ENCODE measurements at places on chromosomes 6 and 20. TPM values are rescaled to one million over a fixed set of nuclear protein-coding genes. Genes with fewer than 3 reads are reported as not detected.

BICRAL gene
- 5.8 TPM for polyA plus RNA-seq

PIM1 gene
- polyA plus RNA-seq: 37.5 TPM

CCN6 gene
- polyA plus RNA-seq: not detected

ANKEF1 gene
- polyA plus RNA-seq: 0.78 TPM

RNF144B gene
- 0.35 TPM for polyA plus RNA-seq

- DNase-seq: no peak
These were observed 151.4 kb downstream of the ID4 start for GRCh38 chr6:19988555-19988954.

DNA sequence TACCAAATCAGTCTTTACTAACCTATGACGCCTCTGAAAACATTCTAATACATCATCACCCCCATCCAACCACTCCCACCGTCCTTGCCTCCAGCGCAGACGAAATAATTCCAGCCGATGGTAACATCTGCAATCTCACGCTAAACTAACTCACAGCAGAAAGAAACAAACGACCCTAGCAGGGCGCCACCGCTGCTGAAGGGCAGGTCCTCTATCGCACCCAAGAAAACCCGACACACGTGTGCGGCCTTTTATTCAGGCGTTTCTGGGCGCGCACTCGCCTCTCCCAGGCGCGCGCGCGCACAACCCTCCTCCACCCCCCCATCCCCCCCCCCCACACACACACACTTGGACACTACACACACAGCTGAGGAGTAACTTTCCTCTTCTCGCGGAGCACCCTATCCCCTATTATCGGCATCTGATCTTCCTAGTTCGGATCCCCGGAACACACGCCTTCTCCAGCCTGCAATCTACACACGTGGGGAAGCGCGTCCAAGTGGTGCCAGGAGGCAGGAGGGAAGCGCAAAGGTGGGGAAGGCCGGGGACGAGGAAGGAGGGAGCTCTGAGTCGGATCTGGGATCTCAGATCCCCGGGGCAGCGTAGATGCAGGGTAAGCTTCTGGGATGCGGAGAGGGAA, 1.4 kb downstream of the GFOD1 start:
- DNase-seq: no peak

- DNase-seq: peak; percentile 46
These were observed 29.9 kb upstream of the PREP start for GRCh38 chr6:105432797-105433196.

DNA sequence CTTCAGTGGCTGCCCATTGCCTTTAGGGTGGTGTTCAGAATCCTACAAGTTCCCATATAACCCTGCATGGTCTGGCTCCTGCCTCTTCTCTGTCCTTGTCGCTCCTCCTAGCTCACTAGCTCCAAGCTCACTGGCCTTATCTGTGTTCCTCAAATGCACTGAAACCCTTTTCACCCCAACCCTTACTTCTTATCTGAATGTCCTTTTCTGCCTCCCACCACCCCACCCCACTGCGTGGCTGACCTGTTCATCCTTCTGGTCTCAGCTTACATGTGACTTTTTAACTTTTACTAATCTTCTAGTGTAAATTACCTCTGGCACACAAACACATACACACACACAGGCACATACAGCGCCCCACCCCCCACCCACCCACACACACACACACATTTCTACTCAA, 41.0 kb upstream of the GLP1R start:
- no peak for DNase-seq

DNA sequence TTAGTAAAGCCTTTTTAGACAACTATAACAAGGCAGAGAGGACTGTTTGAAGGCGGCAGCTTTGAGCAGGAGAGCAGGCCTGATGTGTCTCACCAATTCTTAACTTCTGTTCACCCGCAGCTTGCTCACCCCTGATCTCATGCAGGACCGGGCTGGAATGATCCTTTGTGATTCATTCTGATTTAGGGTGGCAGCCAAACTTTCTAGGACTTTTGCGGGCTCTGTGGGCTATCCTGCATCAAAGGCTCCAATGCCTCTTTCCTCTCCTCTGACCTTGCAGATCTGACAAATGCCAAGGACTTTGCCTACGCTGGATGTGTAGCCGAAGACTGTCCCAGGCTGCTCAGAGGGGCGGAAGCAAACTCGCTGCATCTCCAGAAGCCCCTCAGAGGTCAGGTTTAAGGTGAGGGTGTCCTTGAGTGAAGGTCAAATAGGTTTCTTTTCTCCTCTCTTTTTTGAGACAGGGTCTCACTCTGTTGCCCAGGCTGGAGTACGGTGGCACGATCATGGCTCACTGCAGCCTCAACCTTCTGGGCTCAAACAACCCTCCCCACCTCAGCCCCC, 72.3 kb downstream of the VEGFA start:
- DNase-seq: no peak

- DNase-seq: no peak
These were observed at the start of gene GPR31 for GRCh38 chr6:167157863-167158262. Gene GPR31, minus strand, starts transcription at chr6:167157980. Its CDS starts 149 bp downstream, at chr6:167157831.

- no peak for DNase-seq
These were observed 19.3 kb upstream of the SLCO4A1 start for GRCh38 chr20:62622877-62623487.

DNA sequence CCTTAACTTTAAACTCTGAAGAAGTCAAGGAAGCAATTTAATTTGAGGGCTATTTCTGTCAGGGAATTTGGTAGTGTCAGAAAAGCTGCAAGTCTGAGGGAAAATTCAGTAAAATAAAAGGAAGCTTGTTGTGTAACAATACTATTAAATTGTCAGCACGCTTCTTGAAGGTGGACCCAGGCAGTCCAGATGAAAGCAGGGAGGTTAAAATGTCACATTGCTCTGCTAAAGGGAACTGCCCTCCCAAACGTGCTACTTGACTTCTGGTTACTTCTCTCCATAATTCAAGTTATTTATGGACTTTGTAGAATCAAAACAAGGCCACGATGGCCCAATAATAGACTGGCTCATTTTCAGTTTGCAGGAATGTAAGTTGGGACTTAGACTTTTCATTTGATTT, 28.2 kb upstream of the ARMC2 start:
- DNase-seq: no peak

DNA sequence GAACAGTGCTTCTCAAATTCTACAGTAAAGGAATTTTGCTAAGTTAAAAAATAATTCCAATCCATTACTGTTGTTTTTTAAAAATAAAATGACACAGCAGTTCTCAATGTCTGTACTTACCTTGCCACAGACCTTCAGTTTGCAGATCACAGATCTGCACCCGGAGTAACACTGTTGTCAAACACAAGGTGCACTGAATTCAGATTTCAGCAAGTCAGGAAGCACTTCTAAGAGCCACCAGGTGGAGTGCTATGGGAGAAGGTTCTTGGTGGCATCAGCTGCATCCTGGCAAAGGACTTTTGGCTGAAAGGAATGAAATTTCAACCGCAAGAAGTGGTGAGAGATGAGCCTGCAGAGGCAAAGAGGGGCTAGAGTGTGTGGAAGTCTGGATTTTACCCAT, 17.4 kb downstream of the RSPH4A start:
- no peak for DNase-seq

GRCh38 chr20:44720621-44720996, 5.4 kb downstream of the CCN5 start:
- DNase-seq: no peak

- DNase-seq: no peak
These were observed 203.1 kb downstream of the UBE3D start for GRCh38 chr6:82862543-82862942.

DNA sequence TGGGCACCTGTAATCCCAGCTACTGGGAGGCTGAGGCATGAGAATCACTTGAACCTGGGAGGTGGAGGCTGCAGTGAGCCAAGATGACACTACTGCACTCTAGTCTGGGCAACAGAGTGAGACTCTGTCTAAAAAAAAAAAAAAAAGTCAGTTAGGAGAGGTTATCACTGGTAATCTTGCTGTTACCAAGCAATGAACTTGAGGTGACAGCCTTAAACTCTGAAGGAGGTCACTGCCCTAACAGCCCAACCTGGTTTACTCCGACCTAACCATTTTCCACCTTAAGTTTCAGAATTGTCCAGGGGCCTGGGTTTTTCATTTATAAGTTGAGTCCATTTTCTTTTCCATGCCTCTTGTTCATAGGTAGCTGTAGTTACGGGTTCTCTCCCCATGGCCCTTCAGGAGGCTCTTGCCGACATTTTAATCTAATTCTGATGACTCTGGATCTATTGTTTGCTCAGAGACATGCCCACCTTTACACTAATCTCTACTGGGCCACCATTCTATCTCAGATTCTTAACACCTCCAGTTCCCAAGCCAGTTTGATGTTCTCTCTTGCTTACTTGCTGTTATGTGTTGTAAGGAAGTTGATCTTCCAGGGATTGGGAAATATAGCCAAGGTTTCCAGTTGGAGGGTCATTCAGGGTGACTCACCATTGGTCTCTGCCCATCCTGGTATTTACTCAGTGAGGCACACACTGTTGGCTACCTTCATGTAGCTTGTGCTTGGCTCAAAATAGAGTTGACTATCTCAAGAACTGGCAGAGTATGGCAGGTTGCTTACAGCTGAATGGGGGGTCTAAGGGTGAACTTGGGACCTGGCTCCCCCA, 29.1 kb downstream of the SHLD1 start:
- DNase-seq: no peak

Measured in AG04450 (cell line).